ENCODE measurements at places on chromosomes 4 and X. TPM values are rescaled to one million over a fixed set of nuclear protein-coding genes. Genes with fewer than 3 reads are reported as not detected.

DNA sequence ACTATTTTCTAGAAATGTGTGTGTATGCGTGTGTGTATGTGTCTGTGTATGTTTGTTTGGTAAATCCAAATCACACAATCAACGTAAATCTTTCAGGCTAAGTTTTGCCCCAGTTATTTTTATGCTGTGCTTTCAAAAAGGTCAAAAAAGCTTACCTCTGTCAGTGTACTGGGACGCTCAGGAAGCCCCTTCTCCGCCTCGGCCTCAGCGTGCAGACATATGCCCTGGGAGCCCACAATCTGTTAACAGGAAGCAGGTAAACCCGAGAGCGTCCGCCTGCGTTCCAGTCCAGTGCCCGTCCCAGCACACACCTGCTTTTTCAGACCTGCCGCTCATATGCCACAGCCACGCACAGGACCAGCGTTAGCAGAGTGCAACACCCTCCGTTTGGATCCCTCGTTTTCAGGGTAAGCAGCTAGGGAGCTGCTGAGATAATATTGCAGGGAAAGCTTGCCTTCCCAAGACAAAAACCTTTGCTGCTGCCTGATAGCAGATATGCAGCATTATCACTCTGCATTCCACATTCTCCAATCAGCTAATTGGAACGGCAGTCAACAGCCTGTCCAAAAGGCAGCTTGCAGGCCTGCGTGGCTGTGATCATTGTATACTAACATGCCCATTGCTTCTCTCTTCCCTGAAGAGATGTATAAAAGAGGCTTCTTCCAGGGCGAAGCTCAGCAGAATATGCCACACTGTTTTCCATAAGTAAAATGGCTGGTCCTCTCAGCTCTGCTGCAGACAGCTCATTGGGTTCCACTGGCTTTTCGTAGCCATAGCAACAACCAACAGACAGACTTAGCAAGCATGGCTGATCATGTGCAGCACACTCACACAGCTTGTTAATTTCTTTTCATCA is at the start of gene SORBS2:
Gene SORBS2 (minus strand): TSS at position 686 of the 856 bp plus-strand sequence. CDS start 121,623 bp downstream, outside the sequence.
- DNase-seq: no peak

- no peak for DNase-seq
Observed at GRCh38 chr4:129144755-129145206, 48.8 kb downstream of the C4orf33 start.

- DNase-seq: no peak
Observed at GRCh38 chr4:122500852-122501501, 44.5 kb upstream of the IL2 start.

DNA sequence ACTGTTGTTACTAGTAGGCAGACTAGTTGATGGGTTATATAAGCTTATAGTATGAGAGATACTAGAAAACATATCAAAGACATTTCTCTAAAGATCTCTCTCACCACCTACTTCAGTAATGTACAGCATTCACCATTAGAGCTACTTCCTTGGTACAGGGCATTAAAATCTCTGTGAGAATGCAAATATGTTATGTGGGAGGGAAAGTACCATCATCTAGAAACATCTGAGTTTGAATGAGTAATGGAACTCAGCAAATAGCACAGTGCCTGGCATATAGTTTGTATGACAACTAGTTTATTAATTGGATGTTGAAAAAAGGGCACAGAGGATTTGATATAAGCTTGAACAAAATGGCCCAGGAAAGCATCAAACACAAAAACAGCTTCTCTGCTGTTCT is 211.1 kb downstream of the GLUD2 start:
- DNase-seq: no peak

GRCh38 chrX:54087661-54088060 is 43.4 kb upstream of the PHF8 start:
- DNase-seq: no peak

GRCh38 chr4:100098681-100099080 is 91.6 kb downstream of the DDIT4L start:
- no peak for DNase-seq

- DNase-seq: no peak
Observed at GRCh38 chr4:125836597-125837195, 521.9 kb downstream of the FAT4 start.

- DNase-seq: no peak
Observed at GRCh38 chrX:35700121-35700520, 98.0 kb upstream of the MAGEB16 start.

DNA sequence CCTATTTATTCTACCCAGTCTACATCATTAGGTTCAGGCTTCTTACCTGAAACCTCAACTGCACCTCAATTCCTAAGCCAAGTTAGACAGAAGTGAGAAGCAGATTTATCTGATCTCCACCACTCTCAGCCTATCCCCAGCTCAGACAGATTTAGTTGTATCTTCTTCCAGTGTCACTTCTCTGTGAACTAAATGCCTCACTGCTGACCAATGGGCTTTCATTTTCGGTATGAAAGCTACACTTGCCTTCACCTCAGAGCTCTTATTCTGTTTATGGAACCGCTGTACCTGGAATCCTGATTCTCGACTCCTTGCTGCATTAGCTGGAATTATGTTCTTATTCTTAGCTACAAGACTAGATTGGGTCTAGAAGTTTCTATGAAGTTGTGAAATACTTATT is 833.2 kb downstream of the CCSER1 start:
- DNase-seq: no peak

Gene GRIA3
- total RNA-seq: 0.16 TPM

Gene MAP3K15
- 0.13 TPM for total RNA-seq

Gene AR
- not detected for total RNA-seq

Gene ARHGAP24
- not detected for total RNA-seq

Gene OGT
- 216 TPM for total RNA-seq

Gene THOC2
- 69.5 TPM for total RNA-seq

Gene GYPE
- 2.9 TPM for total RNA-seq

Gene PCYT1B
- not detected for total RNA-seq

Gene DCAF16
- 30.5 TPM for total RNA-seq

Gene SUPT20HL1
- not detected for total RNA-seq

Gene ARX
- total RNA-seq: not detected

Gene EDA
- total RNA-seq: 0.57 TPM
